CD4-positive, alpha-beta T cell treated with Interleukin-12 subunit alpha and Interleukin-12 subunit beta, for 1 hour (primary cell): ENCODE measurements at places on chromosomes 11 and 22.

GRCh38 chr11:78256962-78257361 is 68.2 kb downstream of the USP35 start:
- DNase-seq = no peak

- DNase-seq = no peak
Observed at GRCh38 chr11:107040433-107041087, 22.3 kb upstream of the GUCY1A2 start.

GRCh38 chr11:117933475-117933874 is 4.3 kb upstream of the TMPRSS13 start:
- no peak for DNase-seq

- peak; percentile 49 for DNase-seq
Observed at GRCh38 chr11:94602430-94603372, 35.5 kb downstream of the PIWIL4 start.

- DNase-seq = no peak
Observed at GRCh38 chr11:38680746-38681145, 2082.7 kb upstream of the RAG2 start.

GRCh38 chr11:11403763-11404725 is 51.0 kb upstream of the CSNK2A3 start:
- DNase-seq = no peak

GRCh38 chr22:23293720-23294119 is 113.4 kb downstream of the BCR start:
- DNase-seq = no peak

- no peak for DNase-seq
Observed at GRCh38 chr11:17368551-17368950, 17.0 kb downstream of the NCR3LG1 start.

DNA sequence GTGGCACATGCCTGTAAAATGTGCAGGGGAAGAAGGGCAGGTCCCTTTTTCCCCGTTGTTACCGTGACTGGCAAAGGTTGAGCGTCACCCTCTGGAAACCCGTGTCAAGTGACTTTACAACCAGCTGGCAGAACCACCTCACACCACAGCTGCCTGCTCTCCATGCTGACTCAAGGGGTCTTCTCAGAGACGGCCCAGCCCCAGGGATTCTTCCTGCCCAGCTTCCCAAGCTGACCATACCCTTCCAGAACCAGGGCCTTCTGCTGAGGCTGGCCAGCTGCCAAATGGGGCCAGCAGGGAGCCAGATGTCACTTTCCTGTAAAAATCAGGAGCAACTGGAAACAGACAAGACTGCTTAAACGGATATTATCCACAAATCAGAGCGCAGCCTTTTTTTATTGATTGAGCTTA is 6.3 kb downstream of the PC start:
- no peak for DNase-seq

- DNase-seq = no peak
Observed at GRCh38 chr11:47466701-47467250, 17.8 kb upstream of the RAPSN start.

GRCh38 chr11:12319461-12319951 is 57.9 kb upstream of the PARVA start:
- no peak for DNase-seq

GRCh38 chr22:46803936-46804335 is 41.5 kb downstream of the TBC1D22A start:
- no peak for DNase-seq

- DNase-seq = no peak
Observed at GRCh38 chr11:120894202-120894985, 129.5 kb upstream of the TBCEL start.

GRCh38 chr22:38786631-38787030 is 7.3 kb downstream of the DNAL4 start:
- DNase-seq = no peak

- DNase-seq = no peak
Observed at GRCh38 chr22:24051568-24051967, 40.5 kb downstream of the CABIN1 start.
